ENCODE measurements at places on chromosomes 6 and 20.
A peak's percentile ranks its signal among the peaks of the same experiment; 100 is the strongest.

DNA sequence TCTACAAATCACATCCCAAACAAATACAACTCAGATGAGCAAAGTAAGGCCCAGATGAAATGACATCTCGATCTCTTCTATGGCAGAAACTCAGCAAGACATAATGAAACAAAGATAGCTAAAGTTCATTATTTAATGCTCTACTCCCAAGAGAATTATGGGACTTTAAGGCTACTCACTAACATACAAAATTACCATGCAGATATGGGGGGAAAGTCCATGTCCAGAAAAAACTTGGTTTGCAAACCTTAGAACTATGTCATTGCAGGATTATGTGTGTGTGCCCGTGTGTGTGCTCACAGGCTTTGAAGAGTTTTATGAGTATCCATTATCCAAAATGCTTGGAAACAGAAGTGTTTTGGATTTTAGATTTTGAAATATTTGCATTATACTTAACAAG, 34.0 kb downstream of the AKIRIN2 start:
- DNase-seq: no peak

GRCh38 chr6:18264219-18264922, at the start of gene DEK:
TSS of gene DEK (minus strand) at chr6:18264530. CDS start at chr6:18263987, 543 bp downstream.
- DNase-seq: peak; percentile 85

GRCh38 chr6:28927846-28928245, 4.1 kb upstream of the TRIM27 start:
- DNase-seq: no peak

GRCh38 chr20:49758781-49759180, 45.1 kb upstream of the B4GALT5 start:
- no peak for DNase-seq

DNA sequence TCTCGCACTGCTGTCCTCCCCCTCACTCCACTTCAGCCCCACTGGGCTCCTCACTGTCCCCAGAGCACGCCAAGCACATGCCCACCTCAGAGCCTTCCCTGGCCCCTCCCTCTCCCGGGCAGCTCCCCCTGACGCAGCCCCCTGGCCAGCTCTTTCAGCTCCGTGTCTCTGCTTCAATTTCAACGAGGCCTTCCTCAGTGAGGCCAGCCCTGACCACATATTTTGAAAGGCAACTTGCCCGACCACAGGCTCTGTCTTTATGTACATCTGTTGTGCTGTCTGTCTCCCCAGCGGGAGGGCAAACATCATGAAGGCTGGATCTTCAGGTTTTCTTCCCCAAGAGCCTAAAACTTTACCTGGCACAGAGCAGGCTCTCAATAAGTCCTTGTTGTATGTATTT, 44.6 kb downstream of the JPH2 start:
- no peak for DNase-seq

DNA sequence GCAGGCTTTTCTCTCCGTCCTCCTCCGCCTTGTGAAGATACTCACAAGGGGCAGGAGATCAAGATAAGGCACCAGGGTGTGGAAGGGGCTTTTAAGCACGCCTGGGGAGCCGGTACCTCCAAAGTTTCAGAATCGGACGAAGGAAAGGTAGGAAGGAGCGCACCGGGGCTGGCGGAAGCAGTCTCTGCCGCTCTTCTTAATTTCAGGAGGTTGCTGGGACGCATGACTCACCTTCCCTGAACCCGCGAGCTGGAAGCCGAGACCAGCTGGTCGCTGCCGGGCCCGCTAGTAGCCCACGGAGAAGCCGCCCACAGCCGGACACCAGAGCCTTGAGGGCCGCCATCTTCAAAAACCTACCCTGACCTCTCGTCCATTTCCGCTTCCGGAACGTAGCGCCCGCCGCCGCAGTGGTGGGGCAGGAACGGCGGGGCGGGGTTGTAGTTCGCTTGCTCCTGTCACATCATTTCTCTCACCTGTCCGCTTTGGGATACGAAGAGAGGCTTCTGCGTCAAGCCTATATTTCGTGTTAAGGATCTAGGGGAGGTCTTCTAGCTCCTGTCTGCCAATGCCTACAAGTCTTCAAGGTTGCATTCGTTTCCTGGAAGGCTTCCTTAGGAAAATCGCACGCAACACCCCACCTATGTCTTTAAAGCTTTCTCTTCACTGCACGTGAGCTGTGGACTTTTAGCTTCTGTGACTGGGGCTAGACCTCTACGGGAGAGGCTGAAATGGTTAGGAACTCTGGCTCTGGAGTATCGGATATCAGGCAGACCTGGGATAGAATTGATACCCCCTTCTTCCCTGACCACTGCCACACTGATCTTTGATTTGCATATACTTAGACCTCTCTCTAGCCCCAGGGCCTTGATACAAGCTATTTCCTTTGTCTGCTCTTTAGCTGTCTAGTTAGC, at the start of gene MRPS18A:
Gene MRPS18A, minus strand, starts transcription at position 355 of the 911 bp plus-strand sequence. Its CDS starts 12 bp downstream, at position 343.
- DNase-seq: peak; percentile 78

DNA sequence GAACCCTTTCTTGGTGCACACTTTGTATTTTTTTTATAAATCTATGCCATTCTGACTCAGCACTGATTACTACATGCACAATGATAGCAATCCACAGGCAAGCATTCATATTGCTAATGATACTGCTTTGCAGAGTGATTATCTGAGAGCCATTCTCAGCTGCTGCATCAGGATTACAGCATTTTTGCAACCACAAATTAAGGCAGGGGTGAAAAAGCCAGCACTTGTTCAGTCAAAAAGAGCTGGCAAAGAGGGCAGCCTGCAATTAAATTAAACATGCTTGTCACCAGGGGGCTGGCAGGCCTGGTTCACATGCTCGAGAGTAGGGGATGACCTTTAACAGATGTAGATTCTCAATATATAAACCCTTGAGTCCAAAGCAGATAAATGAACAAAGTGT, 40.7 kb upstream of the SLC17A4 start:
- no peak for DNase-seq

DNA sequence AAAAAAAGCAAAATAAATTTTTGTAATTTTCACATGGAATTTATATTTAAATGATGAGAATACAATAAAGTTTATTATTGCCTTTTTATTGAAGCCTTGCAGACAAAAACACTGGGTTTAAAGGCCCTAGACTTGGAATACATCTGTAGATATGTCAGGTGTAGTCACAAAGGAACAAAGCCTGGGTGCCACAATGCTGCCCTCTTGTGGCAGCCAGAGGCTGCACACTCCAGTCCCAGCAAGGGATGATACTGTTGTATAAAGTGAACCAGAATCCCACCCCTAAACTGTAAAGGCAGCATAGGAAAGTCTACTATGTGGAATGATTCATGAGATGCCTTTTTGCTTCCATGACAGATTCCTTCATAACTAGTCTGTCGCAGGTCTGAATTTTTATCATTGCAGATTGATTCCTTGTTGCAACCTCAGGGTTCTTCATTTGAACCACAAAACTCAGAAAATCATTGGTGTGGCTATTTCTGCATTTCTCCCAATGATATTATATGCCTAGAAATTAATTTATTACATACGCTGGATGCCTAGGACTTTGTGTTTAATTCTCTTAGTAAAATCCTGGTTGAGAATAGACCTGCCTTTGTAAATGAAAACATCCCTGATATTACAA, 37.0 kb downstream of the MAK start:
- DNase-seq: peak; percentile 69

DNA sequence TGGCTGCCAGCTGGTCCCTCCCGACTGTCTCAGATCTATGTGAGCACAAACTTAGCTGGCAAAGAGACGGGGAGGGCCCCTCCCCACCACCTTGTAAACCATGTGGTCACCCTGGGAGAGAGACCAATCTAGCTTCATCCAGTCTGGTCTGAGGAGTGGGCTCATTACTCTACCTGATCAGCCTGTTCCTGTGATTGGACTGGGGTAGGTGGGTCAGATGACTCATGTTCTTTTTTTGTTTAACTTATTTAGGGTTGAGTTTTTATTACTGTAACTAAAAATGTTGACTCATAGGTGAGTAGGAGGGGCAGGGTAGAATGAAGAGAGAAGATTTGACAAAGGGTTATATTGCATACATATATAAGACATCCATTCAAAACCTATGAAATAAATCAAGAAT, 4.7 kb downstream of the GSTA4 start:
- no peak for DNase-seq

DNA sequence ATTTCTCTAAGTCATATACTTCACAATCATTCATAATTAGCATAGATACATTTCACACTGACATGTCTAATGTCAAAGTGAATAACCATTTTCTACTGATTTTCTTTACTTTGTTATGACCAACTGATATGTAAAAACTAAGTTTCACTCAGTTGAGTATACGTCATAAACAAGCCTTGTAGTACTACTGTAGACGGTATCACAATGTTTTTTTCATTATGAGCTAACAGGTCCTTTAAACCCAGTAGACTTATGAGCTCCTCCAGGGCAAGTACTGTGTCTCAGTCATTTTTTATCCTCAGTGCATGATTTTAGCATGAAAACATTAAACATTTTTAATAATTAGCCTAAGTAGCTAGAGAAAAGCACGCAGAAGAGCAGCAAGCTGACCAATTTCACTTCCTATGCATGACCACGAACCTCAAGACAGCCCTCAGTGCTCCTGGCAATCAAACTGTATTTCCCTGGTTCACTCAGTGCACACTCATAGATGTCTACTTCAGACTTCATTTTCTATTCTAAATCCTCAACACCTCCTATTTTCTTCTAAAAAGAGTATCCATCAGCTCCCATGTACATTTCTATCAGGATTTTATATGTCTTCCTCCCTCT, 32.0 kb upstream of the TFAP2D start:
- DNase-seq: no peak

GRCh38 chr6:109051301-109052017, 43.2 kb downstream of the SESN1 start:
- no peak for DNase-seq

DNA sequence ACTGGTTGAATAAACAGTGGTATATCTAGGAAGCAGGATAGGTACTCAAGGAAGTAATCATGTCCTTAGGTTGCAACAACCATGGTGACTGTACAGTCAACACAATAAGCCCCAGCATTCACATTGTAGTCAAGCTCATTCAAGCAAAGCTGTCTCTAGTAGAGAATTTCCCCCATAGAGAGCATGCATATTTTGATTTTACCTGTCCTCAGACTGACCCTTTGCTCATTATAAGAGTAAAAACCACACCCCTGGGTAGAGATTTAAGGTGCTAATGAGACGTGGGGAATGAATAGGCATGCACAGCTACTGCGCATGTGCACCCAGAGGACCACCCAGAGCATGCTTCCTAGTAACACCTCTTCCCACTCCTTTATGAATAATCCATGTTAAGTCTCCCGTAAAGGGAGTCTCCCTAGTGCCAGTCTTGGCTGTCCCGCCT, 6.1 kb upstream of the RNF8 start:
- no peak for DNase-seq

GRCh38 chr6:38065734-38066305, 246.3 kb downstream of the ZFAND3 start:
- DNase-seq: no peak

DNA sequence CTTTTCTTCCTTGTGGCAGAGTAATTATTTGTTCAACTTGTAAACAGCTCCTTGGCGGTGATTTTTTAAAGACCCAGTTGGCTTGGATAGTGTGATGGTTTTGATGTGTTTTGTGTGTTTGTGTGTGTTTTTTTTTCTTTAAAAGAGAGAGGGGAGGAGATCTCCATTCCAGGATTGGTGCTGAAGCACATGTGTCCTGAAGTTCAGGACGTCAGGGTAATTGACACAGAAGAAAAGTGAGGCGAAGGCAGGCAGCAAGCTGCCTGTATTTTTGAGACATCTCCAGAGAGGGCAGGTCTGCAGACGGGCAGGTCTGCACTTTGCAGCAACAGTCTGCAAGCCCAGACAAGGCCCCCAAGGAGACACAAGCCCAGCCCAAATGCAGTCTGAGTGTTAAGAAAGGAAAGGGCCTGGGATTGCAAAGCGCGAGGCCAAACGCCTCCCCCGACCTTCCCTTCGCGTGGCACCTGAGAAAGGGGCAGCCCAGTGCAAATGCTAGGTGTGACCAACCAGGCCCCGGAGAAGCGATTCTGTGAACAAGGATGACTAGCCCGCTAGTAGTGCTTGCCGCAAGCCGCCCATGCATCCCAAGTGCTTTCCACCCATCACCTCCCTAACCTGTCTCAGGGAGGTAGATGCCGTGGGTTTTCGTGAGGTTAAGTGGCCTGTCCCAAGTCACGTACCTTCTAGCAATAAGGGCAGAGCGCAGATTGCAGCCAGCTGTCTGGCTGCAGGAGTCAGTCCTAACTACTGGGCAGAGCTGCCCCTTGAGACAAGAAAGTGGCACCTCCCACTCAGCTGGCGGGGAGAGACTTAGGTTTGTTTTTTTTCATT, 230.5 kb downstream of the ZMYND8 start:
- no peak for DNase-seq

DNA sequence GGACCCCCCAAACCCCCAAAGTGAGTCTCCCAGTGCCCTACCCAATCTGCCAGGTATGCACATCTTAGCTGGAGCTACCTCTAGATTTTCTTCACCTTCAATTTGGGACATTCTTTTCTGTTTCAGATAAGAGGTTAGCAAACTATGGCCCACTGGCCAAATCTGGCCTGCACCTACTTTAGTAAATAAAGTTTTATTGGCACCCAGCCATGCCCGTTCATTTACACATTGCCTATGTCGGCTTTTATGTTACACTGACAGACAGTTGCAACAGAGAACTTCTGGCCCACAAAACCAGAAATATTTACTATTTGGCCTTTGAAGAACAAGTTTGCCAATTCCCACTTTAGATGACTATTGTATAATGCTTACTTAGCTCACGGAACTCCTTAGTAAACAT, 55.9 kb upstream of the STX16 start:
- no peak for DNase-seq

DNA sequence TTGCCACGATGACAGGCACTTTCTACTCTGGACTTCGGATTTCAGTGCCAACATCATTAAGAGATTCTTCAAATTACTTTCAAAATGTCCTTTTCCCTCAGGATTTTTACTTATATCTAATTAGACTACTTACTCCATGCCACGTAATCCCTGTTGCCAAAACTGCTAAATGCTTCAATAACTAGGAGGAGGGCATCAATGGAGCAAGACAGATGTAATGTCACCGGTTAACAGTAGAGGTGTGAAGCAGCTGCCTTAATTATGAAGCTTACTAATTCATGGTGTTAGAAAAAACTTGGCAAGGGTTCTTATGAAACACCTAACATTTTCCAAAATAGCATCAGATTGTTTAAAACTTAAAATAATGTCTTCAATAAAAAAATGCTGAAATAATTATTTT, 111.2 kb upstream of the SIM1 start:
- no peak for DNase-seq

GRCh38 chr6:3723966-3724365, 27.5 kb downstream of the PXDC1 start:
- DNase-seq: no peak

GRCh38 chr20:23241416-23241815, 109.2 kb upstream of the NXT1 start:
- no peak for DNase-seq

DNA sequence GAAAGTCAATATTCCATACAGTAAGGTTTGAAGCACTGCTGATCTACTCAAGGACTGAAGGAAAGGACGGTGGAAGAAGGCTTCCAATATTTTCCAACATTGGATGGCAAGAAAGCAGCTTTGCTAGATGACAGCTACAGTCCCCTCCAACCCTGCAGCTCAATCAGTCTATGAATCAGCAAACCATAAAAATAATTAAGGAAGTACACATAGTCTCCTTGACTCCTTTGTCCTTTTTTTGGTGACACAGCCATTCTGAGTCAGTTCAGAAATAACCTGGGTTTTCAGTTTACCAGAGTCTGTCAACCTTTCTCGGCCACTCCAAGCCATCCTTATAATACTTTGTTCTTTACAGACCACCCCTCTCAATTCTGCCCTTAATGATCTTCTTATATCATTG, 232.5 kb downstream of the IBTK start:
- no peak for DNase-seq
